ENCODE measurements at places on chromosomes 5 and 9. TPM values are rescaled to one million over a fixed set of nuclear protein-coding genes. Genes with fewer than 3 reads are reported as not detected.
A peak's percentile ranks its signal among the peaks of the same experiment; 100 is the strongest.

GRCh38 chr5:761854-762710 is 22.4 kb downstream of the ZDHHC11B start:
- no peak for DNase-seq

- DNase-seq, result no peak
Measured at GRCh38 chr5:151490627-151491026, 43.2 kb downstream of the SLC36A1 start.

GRCh38 chr9:73269430-73270101 is 117.9 kb downstream of the ANXA1 start:
- no peak for DNase-seq

GRCh38 chr9:121510766-121511550 is 11.3 kb upstream of the GGTA1 start:
- no peak for DNase-seq

- DNase-seq, result no peak
Measured at GRCh38 chr5:38455796-38456330, 100.6 kb downstream of the LIFR start.

GRCh38 chr5:141001446-141001843 is 35.2 kb downstream of the PCDHAC2 start:
- DNase-seq, result no peak

DNA sequence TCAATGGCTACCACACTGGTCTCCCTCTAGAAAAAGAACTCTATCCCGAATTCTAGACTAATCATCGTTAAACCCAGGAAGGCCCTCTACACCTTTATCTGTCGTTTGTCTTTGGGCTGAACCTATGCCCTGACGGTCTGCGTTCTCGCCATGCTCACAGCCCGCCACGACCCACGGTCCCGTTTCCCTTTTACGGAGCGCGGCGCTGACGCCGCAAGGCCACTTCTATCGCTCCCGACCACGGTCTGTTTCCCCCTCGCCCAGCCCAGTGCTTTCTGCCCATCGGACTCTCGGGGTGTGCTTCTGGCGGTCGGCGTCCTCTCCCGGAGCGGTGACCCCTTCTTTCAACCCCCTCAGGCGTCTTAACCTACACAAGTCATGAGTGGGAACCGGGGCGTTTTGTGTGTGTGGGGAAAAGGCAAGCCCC is 974 bp downstream of the C9orf40 start:
- DNase-seq, result peak; percentile 75

DNA sequence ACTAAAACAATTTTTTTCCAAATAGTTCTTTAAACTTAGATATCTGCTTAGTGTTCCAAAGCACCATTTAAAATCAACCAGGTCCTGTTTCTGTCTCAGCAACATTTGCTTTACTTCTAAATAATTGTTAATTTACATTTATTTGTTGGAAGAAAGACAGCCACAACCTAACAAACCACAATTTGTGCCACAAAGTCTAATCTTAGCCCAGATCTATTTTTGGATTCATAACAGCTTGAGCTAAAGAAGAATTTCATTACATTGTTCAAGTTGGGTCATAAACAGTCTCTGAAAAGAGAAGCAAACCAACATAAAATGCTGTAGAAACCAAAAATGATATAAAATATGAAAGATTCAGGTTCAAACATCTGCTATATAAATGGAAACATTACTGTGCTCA is 24.4 kb downstream of the MLLT3 start:
- no peak for DNase-seq

DNA sequence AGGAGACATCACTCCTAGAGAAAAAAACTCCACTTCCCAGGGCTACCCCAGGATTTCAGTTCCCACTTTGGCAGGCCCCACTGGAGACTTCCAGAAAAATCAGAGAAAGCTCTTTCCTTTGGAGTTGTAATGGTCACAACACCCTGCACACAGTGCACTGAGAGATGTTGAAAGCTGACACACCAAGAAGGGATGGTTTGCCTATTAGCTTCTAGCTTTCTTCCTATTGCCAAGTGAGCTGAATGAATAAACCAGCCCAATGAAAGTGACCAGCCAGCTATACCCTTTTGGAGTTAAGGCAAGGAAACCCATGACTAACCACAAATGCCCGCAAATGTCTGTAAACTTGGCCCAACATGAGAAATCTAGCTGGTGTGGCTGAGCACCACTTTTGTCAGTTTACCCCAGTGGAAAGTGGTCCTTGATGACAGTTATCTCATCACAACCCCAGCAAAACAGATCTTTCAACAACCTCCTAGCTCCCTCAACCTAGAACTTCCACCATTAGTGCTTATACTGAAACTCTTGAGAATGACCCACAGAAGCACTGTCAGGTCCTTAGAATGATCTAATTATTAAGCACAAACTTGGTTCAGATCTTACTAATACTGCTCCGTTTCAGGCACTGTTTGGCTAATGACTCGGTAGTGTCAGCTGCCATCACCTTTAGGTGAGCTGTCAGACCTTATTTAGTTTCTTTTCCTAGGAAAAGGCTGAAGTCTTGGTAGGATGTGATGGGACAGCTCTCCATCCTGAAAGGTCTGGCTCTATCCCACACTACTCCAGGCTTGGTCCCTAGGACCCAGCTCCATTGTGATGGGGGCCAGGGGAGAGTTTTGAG is 11.2 kb downstream of the IRF1 start:
- no peak for DNase-seq

GRCh38 chr9:125462861-125463291 is 201.2 kb downstream of the GAPVD1 start:
- no peak for DNase-seq

DNA sequence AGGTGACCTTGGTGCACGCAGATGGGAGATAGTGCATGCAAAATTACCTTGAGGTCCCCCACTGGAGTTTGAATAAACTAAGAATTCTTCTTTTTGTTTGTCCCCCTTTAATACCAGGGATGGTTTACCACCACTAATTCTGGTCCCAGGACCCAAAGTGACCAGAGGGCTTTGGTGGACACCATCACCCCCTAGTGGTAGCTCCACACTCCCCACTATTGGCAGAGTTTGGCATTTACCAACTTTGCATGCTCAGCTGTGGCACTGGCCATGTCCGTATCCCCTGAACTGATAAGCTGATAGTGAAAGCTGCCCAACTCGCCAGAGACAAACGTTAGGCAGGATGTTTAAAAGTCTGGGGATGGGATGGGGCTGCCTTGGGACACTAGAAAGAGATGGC is 3.3 kb downstream of the ASTN2 start:
- DNase-seq, result no peak

DNA sequence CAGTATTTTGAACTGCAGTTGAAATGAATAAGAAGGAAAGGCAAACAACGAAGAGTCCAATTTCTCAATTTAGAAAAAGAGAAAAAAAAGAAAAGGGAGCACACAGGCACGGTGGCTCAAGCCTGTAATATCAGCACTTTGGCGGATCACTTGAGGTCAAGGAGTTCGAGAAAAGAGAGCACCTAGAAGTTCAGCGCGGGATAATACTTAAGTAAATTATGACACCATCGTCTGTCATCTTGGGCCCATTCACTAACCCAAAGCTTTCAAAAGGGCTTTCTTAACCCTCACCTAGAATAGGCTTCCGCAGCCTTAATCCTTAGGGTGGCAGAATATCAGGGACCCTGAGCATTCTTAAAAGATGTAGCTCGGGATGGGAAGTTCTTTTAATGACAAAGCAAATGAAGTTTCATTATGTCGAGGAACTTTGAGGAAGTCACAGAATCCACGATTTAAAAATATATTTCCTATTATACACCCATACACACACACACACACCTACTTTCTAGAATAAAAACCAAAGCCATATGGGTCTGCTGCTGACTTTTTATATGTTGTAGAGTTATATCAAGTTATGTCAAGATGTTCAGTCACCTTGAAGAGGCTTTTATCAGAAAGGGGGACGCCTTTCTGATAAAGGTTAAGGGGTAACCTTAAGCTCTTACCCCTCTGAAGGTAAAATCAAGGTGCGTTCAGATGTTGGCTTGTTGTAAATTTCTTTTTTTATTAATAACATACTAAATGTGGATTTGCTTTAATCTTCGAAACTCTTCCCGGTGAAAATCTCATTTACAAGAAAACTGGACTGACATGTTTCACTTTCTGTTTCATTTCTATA is 602 bp upstream of the CD274 start:
- DNase-seq, result no peak

DNA sequence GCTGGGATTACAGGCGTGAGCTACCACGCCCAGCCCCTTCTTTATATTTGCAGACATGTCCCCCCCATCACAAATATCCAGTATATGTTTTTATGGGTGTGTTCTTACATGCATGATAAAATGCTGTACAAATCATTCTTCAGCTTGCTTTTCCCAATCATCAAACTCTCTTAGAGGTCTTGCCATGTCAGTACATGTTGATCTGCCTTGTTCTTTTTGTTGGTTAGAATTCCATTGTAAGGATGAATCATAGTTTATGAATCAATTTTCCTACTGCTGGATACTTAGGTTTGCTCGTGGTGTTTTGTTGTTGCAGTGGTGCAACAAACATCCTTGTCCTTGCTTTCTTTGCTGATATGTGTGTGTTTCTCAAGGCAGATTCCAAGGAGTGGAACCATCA is 79.9 kb upstream of the NEURL1B start:
- DNase-seq, result no peak

DNA sequence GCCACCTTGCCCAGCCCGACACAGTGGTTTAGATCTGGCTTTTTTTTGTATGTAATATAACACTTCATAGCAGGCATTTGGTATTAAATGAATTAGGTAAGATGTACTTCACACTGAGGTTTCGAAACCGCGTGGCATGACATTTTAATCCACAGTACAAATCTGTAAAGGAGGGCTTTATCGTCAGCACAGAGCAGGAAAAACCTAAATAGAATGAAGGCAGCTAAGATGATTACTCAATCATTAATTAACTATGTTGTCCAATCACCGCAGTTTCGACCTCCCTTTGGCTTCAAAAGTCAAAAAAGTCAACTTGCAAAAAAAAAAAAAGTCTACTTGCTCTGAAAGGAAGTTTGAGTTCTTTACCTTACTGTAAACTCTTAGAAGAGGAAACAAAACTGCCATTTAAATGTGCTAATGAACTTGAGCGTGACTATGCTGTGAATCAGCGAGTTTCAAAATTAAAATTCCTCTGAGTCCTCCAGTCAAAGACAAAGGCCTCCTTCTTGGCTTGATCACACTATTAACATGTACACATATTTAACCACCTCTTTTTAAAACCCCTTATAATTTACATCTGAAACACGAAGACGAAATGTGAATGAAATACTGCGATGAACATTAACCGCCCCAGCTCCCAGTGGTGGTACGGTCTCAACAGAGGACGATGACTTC is 698 bp upstream of the SEC24A start:
- no peak for DNase-seq

DNA sequence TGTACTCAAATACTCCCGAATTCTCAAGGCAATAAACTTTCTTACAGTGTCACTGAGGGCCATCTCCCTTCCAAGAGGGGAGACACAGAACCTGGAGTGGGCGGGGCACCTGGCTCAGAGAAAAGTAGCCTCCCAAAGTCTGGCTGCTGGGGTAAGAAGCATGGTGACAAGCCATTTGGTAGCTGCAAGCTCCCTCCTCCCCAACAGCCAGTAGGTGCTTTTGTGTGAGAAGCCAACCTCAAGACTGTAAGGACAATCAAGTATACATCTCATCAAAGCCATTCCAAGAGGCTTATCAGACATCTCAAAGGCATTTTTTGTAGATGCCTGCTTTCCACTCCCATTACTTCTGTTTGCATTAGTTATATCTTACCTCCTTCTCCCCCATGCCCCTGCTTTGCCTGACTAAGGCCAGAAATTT is 1.4 kb downstream of the DAB2 start:
- no peak for DNase-seq

GRCh38 chr9:127558581-127559246 is 53.4 kb upstream of the STXBP1 start:
- DNase-seq, result no peak

- no peak for DNase-seq
Measured at GRCh38 chr5:59835800-59836199, 57.7 kb downstream of the PDE4D start.

- DNase-seq, result no peak
Measured at GRCh38 chr9:34741628-34742027, 31.7 kb upstream of the CCL21 start.

DNA sequence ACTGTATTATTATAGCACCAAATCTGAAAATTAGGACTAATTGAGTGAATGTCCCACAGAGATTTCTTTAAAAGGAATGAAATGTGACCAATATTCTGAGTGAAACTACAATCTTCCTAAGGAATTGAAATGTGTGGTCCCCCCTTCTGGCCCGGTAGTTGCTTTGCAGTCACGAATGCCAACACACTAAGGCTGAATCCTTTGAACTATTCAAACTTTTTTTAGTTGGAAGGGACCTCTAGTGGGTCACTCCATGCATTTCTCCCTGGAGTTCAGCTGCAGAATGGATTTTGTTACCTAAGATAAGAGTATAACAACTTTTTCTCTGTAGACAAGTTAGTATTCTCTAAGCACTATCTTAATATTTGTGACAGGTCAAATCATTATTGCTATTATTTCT is 2.8 kb downstream of the CDH6 start:
- DNase-seq, result no peak

DNA sequence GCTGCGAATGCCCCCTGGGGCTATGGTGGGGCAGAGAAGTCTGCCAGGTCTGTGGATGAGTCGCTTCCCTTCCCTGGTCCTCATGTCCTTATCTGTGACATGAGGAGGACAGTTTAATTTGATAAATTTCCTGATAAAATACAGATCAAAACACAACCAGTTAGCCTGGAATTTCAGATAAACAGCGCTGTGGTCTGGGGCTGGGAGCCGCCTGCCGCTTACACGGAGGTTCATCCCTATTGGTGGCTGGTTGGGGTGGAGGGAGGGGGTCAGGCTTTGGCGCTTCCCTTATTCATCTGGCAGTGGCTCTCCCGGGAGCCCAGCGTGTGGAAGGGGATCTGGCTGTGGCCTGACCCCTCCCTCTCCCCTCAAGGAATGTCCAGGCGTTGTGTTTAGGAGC is 17.9 kb downstream of the CRB2 start:
- DNase-seq, result no peak

DNA sequence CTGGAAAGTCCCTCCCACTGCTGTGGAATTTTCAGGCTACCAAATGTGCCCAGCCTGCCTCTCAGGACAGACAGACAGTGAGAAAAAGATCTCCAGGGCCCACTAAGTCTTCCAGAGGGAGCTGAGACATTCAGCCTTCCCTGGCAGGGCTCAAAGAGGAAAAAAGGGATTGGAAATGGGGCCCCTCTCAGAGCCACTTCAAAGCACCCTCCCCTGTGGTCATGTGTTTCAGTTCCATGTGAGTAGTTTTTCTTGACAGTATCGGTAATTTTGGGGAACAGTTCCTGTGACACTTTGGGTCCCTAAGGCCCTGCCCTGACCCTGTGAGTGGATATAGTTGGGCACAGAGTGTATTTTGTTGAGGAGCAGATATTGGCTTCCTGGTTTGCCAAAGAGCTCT is 25.0 kb downstream of the LARP1 start:
- no peak for DNase-seq

The NEURL1B gene
- 97.6 TPM for total RNA-seq

The CDH18 gene
- not detected for total RNA-seq

The GZMA gene
- 9.0 TPM for total RNA-seq

The BTNL3 gene
- total RNA-seq, result 38.4 TPM

The LCN9 gene
- not detected for total RNA-seq

The ACTL7B gene
- total RNA-seq, result not detected

The IRX4 gene
- total RNA-seq, result not detected

The SLC38A9 gene
- 28.1 TPM for total RNA-seq

The LRRC26 gene
- 63.0 TPM for total RNA-seq

Measured in mucosa of descending colon (tissue), 3 donors.